Right lobe of liver (tissue), 6 donors: ENCODE measurements at places on chromosomes 1 and 21. TPM values are rescaled to one million over a fixed set of nuclear protein-coding genes. Genes with fewer than 3 reads are reported as not detected.

DNA sequence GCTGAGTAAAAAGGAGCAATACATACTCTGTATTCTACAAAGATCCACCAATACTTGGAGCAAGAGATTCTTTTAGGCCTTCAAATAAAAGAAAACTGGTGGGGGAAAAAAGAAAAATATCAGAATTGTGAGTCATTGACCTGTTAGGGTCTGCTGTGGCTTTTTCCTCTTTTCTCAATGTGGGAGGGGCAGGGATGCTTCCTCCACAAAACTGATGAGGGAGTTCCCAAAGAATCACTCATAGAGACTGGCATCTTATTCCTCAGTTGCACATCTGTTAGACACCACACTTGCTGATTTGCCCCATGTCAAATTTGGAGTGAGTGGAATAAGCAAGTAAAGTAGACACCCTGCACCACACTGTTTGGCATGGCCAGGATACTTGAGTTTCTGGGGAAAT lies 16.6 kb downstream of the C1orf141 start:
- DNase-seq, result no peak
- H3K4me3 ChIP-seq, result no peak overlapping the region
- H3K36me3 ChIP-seq, result no peaks in the 10 kb centered on the region
- H3K27ac ChIP-seq, result no peak overlapping the region

MYBPHL gene
- not detected for total RNA-seq

GRCh38 chr1:118340928-118341910 lies 156.2 kb upstream of the SPAG17 start:
- H3K4me3 ChIP-seq, result no peak overlapping the region
- no peak overlapping the region for H3K27ac ChIP-seq
- H3K27me3 ChIP-seq, result no peaks in the 10 kb centered on the region
- DNase-seq, result no peak

PDZK1IP1 gene
- 0.40 TPM for total RNA-seq

GRCh38 chr21:17658931-17659330 lies 46.2 kb upstream of the BTG3 start:
- DNase-seq, result no peak
- H3K4me3 ChIP-seq, result no peak overlapping the region
- no peaks in the 10 kb centered on the region for H3K27me3 ChIP-seq
- H3K36me3 ChIP-seq, result no peaks in the 10 kb centered on the region

DNA sequence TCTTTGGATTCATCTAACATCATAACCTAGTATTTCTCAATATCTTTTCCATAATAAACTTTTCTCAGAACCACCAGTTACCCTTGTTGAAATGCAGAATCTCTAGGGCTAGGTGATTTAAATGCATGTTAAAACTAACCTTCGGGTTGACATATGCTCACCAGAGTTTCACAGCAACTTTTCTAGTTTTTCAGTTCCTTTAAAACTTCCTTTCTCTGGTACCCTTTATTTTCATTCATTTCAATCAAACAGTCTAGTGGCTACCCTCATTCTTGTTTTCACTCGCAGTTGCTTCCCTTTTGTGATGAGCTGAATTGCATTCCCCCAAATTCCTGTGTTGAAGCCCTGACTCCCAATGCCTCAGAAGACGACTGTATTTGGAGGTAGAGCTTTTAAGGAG lies 712.8 kb upstream of the CHRM3 start:
- no peaks in the 10 kb centered on the region for H3K27me3 ChIP-seq
- DNase-seq, result no peak
- no peaks in the 10 kb centered on the region for H3K36me3 ChIP-seq
- no peak overlapping the region for H3K27ac ChIP-seq

FCRL5 gene
- total RNA-seq, result 0.40 TPM

DNA sequence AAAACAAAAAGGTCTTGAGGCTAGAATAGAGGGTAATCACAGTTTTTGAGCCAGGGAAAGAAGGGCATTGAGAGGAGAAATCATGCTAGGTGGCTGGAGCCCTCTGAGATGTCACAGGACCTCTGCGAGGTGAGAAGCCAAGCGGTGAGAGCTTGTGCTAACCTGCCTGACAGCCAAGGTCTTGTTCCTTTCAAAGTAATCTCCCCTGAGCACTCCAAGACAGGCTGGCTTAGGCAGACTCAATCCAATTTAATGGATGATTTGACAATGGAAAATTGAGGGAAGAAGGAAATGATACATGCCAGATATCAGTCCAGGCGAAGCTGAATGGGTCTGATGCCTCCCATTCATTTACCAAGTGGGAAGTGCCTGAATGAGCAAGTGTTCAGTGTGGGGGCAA lies 311.9 kb upstream of the PTBP2 start:
- no peaks in the 10 kb centered on the region for H3K4me1 ChIP-seq
- no peak overlapping the region for H3K4me3 ChIP-seq
- no peaks in the 10 kb centered on the region for H3K27me3 ChIP-seq
- no peak for DNase-seq

WNT3A gene
- total RNA-seq, result not detected

DNA sequence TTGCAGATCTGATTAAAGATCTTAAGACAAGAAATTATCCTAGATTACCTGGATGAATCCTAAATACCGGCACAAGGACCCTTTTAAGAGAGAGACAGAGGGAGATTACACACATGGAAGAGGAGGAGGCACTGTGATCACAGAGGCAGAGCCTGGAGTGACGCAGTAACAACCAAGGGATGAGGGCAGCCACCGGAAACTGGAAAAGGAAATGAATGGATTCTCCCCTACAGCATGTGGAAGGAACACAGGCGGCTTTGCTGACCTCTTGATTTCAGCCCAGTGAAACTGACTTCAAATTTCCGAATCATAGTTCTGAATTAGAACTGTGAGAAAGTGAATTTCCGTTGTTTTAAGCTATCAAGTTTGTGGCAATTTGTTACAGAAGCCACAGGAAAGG lies 50.2 kb upstream of the IVNS1ABP start:
- no peaks in the 10 kb centered on the region for H3K4me1 ChIP-seq
- H3K27ac ChIP-seq, result no peak overlapping the region
- no peaks in the 10 kb centered on the region for H3K36me3 ChIP-seq
- no peak overlapping the region for H3K4me3 ChIP-seq
- H3K27me3 ChIP-seq, result no peaks in the 10 kb centered on the region

DNA sequence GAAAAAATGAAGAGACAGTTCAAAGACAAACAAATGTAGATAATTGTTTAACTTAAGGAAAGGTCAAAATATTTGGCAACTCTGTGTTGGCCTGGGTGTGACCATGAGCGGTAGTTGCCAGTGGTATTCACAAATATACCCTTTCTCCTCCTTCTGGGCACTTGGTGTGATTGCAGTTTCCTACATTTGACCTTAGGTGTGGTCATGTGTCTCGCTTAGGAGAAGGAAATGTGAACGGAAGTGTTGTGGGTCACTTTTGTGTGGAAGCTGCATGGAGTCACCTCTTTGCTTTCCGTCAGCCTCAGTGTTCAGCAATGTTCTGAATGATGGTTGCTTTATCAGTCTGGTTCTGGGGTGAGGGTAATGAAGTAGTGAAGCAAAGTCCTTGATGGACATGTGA lies 3.4 kb upstream of the PCSK9 start:
- no peaks in the 10 kb centered on the region for H3K36me3 ChIP-seq
- no peaks in the 10 kb centered on the region for H3K27me3 ChIP-seq
- DNase-seq, result no peak
- H3K4me1 ChIP-seq, result peaks cover 43% of the 10 kb centered on the region
- H3K4me3 ChIP-seq, result no peak overlapping the region

CASZ1 gene
- total RNA-seq, result 6.8 TPM

DUSP23 gene
- 93.7 TPM for total RNA-seq

PEAR1 gene
- total RNA-seq, result 3.8 TPM

GRCh38 chr1:14462851-14463250 lies 135.6 kb upstream of the KAZN start:
- no peak overlapping the region for H3K27ac ChIP-seq
- no peaks in the 10 kb centered on the region for H3K4me1 ChIP-seq
- no peak for DNase-seq
- H3K36me3 ChIP-seq, result no peaks in the 10 kb centered on the region
- H3K4me3 ChIP-seq, result no peak overlapping the region

SUSD4 gene
- total RNA-seq, result 1.3 TPM

- DNase-seq, result no peak
- H3K27me3 ChIP-seq, result no peaks in the 10 kb centered on the region
- H3K27ac ChIP-seq, result peak overlapping the region; percentile 61
- peaks cover 13% of the 10 kb centered on the region for H3K36me3 ChIP-seq
Observed at GRCh38 chr1:227729881-227730629, 5.0 kb downstream of the JMJD4 start.

BEND5 gene
- total RNA-seq, result not detected

DNA sequence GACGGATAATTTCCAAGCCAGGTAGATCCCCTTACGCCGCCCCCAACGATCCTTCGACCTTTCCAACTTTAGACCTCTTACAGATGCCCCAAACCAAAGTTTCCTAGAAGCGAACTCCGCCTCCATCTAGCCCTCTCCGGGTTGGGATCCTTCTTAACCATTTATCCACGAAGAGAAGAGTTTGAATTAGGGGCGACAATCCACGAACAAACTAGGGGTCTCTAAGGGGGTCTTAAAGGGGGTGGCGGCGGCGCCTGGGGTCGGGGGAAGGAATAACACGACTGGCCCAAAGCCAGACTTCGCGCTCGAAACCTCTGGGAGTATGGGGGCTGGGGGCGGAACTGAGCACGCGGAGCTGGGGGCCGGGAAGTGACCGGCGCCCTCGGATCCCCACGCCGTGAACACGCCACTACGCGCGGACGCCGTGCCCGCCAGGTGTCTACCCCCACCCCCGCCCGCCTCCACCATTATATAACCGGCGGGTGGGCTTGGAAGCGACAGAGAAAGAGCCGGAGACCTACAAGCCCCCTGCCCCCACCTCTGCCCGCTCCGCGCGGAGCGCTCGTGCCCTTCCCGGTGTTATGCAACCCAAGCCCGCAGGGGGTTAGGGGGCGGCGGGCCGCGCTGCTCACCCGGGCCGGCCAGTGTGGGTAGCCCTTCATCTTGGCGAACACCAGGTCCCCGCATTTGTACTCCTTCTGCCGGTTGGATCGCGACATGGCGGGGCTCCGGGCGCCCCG lies 594 bp downstream of the HDGF start:
- peak overlapping the region; percentile 73 for H3K4me3 ChIP-seq
- H3K4me1 ChIP-seq, result no peaks in the 10 kb centered on the region
- H3K27me3 ChIP-seq, result no peaks in the 10 kb centered on the region
- DNase-seq, result peak; percentile 65
- H3K27ac ChIP-seq, result peak overlapping the region; percentile 97

LSS gene
- total RNA-seq, result 103 TPM

DNA sequence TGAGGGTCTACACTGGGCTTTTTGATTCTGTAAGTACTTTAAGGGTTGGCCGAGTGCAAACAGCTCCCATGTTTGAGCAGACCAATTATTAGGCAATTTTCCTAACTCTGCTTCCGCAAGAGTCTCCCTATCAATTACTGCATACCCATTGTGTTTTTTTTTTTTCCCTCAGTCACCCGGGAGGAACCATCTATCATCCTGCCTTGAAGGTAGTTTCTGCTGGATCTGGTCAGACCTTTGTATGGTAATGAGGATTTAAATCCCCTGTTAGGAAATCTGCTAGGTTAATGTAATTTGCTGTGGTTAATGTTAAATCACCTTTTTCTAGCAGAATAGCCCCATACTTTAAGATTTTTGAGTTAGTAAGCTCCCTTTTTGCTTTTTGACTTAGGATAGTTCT lies 40.8 kb upstream of the WARS2 start:
- no peaks in the 10 kb centered on the region for H3K27me3 ChIP-seq
- H3K4me1 ChIP-seq, result no peaks in the 10 kb centered on the region

- H3K4me1 ChIP-seq, result no peaks in the 10 kb centered on the region
- no peak overlapping the region for H3K4me3 ChIP-seq
- DNase-seq, result no peak
- H3K36me3 ChIP-seq, result no peaks in the 10 kb centered on the region
- H3K27me3 ChIP-seq, result no peaks in the 10 kb centered on the region
- no peak overlapping the region for H3K27ac ChIP-seq
Observed at GRCh38 chr1:160197231-160197630, 6.9 kb downstream of the CASQ1 start.

DNA sequence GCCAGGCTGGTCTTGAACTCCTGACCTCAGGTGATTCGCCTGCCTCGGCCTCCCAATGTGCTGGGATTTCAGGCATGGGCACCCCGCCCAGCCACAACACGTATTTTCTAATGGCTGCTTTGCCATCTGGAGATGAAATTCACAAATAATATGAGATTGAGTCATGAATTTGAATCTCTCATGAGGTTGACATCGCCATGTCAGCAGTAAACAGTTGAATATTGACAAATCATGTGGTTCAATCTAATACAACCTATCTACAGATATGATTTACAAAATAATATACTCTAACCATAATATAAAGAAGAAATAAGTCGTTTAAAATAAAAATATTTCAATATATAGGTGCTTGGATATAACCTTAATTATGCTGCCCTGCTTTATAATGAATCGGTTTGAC lies 42.1 kb downstream of the MYOM3 start:
- DNase-seq, result no peak
- no peaks in the 10 kb centered on the region for H3K36me3 ChIP-seq
- no peak overlapping the region for H3K27ac ChIP-seq
- no peaks in the 10 kb centered on the region for H3K27me3 ChIP-seq
- H3K4me3 ChIP-seq, result no peak overlapping the region

DNA sequence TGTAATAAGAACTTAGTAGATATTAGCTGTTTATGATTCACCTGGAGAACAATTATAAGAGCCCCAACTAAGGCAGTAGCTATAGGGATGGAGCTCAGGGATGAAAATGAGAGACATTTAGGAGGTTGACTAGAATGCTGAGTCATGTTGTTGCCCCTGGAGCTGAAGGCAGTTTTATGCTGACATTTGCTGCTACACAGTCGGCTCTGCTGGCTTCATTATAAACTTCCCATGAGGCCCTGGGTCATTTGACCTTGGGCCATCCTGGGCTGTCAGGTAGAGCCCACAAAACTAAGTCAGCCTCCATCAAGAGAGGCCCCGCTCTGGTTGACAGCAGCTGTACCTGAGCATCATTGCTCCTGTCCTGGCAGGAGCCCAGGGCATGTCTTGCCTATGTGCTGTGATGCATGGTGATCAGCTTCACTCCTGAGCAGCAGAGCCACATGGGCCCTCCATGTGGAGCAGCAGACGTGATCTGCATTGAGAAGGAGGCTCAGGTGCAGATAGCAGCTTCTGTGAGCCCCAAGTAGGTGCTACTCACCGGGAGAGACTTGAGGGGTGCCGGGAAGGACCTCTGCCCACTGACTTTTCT lies 112.4 kb downstream of the TBX19 start:
- no peaks in the 10 kb centered on the region for H3K4me1 ChIP-seq
- no peak for DNase-seq
- H3K36me3 ChIP-seq, result no peaks in the 10 kb centered on the region
- no peaks in the 10 kb centered on the region for H3K27me3 ChIP-seq
- no peak overlapping the region for H3K27ac ChIP-seq
- no peak overlapping the region for H3K4me3 ChIP-seq

DNA sequence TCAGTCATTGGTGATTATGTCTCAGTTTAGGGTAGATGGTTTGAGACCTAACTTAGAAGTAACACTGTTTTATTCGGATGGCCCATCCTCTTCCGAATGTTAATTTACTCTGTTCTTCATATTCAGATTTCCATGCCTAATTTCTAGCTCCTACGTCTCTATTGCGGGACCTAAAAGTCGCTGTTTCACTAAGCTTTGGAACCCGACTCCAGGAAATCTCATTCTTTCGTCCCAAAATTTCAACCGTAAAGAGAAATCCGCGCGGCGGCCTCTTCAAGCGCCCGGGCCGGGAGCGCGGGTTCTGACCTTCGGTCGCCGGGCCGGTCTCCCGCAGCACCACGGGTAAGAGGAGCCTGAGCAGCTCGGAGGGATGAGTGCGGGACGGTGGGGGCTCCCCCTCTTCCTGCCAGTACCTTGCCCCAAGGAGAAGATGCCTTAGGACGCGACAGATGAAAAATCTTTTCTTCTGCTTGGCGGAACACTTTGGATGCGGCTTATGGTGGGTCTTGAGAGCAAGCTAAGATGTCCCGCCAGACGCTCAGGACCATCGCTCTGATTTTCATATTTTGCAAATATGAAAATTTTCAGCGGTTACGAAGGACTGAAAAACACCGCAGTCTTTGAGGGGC lies 128.7 kb downstream of the PPIAL4G start:
- no peaks in the 10 kb centered on the region for H3K4me1 ChIP-seq
- no peak overlapping the region for H3K27ac ChIP-seq
- peaks cover 13% of the 10 kb centered on the region for H3K27me3 ChIP-seq
- H3K36me3 ChIP-seq, result no peaks in the 10 kb centered on the region
- no peak for DNase-seq
